Activated T-cell treated with anti-CD3 and anti-CD28 coated beads for 4 hours (primary cell): ENCODE measurements at places on chromosomes 6 and 20.

GRCh38 chr6:118859517-118860064 is 34.4 kb upstream of the ASF1A start:
- no peak for DNase-seq

- DNase-seq = no peak
Observed at GRCh38 chr6:36413489-36414480, 26.3 kb upstream of the ETV7 start.

GRCh38 chr6:83633609-83634008 is 75.3 kb downstream of the SNAP91 start:
- no peak for DNase-seq

DNA sequence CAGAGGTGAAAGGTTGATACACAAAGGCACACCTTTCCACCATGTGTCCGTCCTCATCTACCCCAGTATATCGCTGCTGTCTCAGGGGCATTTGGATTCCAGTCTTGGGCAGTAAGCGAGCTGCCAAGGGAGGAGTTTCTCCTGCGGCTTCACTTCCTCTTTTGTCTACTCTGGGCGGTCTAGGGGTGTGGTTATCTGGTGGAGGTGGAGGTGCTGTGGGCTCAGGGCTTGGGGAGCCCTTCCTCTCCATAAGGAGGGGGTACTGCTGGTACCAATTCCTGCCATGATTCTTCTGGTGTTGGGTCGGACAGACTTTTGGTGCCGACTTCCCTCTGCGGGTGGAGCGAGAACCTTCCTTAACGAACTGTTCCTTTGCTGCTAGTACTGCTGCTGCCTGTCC is 31.9 kb upstream of the FABP7 start:
- DNase-seq = no peak

GRCh38 chr6:11171952-11172351 is 60.4 kb upstream of the ERVFRD-1 start:
- no peak for DNase-seq

DNA sequence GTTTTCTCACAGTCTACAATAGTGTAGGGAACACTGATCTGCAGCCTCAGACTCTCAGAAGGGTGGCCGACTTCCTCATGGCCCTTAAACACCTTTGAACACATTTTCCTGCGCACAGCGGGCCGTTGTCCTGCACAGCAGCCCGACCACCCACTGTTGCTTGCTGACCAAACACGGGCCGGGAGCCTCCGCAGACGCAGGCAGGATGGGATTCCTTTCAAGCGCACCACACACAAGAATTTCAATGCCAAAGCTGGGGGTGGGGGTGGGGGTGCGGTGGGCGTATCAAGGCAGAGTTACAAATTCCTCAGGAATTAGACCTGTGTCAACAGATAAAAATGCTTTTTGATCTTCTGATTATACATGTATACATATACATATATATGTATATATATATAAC is 74.5 kb downstream of the HUS1B start:
- DNase-seq = no peak

DNA sequence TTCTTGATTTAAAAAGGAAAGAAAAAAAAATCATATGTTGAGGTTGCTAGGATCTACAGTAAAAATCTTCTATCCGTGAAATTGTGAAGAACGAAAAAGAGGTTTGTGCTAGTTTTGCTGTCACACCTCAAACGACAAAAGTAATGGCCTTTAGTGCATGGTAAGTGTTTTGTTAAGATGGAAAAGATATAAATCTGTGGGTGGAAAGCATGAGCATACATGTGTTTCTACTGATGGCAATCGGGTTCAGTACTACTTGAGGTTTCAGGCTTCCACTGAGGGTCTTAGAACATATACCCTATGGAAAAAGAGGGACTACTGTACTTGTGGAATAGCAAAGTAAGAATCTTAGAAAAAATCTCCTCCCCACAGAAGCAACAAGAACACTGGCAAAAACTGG is 58.0 kb downstream of the AHI1 start:
- no peak for DNase-seq

GRCh38 chr20:61830991-61831390 is 234.7 kb downstream of the TAF4 start:
- DNase-seq = no peak

DNA sequence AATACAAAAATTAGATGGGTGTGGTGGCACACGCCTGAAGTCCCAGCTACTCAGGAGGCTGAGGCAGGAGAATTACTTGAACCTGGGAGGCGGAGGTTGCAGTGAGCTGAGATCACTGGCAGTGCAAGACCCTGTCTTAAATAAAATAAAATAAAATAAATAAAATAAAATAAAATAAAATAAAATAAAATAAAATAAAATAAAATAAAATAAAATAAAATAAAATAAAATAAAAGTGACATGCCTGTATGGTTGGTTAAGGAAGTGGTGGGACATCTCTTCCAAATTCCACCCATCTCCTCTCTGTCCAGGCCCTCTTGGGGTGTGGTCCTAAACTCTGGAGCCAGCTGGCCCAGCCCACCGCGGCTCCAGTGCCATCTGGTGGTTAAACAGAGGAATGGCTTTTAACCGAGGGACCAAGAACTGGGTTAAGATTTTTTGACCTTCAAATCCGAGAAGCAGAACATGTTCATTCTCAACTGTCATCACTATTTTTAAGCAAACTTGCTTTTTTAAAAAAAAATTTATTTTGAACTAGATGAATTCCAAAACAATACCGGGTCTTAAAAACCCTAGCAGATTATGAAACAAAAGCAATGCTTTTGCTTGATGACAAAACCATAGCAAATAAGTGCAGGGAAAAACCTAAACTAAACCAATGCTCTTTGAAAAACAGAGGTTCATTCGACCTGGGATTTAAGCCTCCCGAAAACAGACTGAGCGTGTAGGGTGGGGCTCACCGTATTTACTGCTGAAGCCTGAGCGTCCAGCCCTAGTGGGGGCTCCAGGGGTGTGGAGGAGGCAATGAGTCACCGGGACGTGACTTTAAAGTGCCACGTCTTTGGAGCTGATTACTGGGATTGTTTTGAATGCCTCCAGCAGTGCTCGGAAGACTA is 68.8 kb downstream of the CDC5L start:
- no peak for DNase-seq

DNA sequence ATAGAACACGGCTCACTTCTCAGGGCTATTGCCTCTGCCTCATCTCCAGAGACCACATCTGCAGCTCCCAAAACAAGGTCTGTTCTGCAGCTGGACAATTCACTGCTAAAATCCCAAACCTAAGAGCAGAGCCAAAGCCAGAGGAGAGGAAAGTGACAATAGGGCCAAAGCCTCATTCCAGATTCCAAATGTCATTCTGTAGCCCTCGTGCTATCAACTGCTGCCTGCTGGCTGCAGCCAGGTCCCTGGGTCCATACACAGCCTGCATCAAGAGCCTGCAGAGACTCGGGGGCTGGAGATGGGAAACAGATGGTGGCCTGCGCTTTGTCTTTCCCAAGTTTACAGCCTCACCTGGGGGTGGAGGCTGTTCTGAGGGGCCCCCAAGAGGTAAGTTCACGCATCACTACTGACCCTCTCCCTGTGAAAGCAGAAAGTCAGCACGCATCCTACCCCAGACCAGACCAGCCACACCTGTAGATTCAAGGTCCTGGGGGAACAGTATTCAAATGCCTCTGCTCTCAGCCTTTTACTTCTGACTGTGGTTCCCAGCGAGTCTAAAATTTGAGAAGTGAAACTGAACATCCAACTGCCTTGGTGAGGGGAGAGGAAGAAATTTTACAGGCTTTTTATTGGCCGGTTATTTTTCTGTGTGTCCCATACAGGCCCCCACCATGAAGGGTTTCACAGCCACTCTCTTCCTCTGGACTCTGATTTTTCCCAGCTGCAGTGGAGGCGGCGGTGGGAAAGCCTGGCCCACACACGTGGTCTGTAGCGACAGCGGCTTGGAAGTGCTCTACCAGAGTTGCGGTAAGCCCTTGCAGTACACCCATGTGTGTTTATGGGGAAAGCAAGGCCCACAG is at the start of gene LY86:
Gene LY86, plus strand, starts transcription at position 657 of the 860 bp plus-strand sequence. Its CDS starts 15 bp downstream, at position 672.
- DNase-seq = no peak

DNA sequence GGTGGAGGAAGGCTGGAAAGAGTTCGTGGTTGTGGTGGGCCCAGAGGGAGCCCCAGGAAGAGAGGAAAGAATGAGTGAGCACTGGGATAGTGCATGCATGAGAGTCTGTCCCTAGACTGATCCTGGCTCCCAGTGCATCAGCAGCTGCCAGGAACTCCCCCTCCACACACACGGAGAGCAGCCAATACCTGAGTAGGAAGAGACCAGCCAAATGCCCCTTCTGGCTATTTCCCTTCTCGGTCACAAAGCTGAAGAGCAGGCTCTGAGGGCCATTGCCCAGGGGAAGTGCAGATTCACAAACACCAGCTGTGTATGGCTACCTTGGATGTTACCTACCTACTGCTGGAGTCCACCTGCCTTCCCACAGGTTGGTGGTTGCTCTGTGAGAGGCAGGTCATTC is 45.1 kb downstream of the GABRR2 start:
- DNase-seq = no peak

- no peak for DNase-seq
Observed at GRCh38 chr20:13855613-13856012, 70.8 kb downstream of the NDUFAF5 start.

GRCh38 chr6:97189767-97190166 is 93.2 kb downstream of the MMS22L start:
- no peak for DNase-seq

DNA sequence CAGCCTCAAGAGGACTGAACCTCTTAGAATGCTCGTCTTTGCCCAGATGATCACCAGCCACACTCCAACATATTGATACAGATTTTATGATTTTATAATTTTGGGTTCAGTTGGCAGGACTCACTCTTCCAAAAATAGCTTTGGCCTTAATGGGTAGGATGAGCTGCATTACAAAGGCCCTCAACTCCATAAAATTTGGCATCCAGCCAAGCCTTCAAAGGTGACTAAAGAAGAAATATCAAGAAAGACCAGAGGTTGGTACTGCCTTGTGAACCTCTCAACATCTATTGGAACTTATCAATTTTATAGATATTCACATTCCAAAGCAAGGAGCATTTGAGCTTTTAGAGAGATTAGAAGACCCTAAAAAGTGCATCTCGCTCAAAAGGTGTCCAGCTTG is 48.4 kb upstream of the SNAP25 start:
- no peak for DNase-seq

DNA sequence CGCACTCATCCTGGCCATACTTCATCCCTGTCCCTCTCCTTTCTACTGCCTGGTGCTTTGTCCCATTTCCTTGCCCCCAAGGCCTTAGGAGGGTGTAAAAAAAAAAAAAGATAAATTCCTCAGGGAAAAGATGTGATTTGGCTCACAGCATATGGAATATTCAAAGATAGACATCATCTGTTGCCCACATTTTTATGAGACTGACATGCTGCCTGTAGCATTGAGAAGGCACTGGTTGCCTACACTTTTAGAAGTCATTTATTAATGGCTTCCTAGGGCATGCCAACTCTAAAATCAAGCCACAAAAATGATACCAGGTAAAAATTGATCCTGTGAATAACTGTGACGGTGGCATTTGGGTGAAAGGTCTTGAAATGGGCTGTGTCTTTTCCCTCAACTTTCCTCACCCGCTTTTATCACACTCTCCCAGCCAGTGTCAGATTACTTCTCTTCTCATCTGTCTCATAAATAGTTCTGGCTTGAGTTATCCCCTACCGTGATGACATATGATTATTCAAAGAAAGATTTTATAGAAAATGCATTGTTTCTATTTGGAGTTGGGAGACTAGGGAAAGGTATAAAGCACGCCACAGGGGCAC is 139.4 kb downstream of the CARMIL1 start:
- DNase-seq = no peak

DNA sequence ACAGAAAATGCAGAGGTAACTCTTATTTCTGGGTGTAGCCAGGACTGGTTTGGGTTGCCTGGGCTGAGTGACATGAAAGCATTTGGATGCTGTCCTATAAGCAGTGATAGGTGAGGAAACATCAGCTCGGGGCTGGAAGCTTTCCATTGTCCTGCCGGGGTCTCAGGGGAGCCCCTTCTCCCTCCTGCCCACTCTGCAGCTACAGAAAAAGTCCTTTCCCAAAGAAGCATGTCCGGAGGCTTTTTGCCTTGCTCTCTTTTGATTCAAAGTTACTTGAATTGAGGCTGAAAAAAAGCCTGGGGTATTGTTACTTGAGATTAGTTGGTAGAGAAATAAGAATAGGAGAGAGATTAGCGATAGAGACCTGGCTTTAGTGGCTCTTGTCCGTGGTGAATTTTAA is 90.7 kb upstream of the ZNFX1 start:
- DNase-seq = no peak

DNA sequence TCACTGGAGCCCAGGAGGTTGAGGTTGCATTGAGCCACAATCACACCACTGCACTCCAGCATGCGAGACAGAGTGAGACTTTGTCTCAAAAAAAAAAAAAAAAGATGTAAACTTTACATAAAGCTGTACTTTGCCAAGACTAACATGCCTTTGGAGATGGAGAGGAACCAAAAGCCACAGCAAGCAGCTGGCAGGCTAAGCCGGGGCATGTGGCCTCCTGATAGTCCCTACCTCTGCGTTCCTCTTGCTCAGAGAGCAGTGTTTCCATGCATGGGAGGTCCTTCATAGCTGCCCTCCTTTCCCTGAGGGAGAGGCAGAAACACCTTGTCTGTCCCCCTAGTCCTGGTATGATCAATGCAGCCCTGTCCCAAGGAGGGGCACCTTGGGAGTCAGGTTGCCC is 35.2 kb downstream of the SPATA2 start:
- DNase-seq = no peak

- DNase-seq = no peak
Observed at GRCh38 chr6:20232188-20232587, 19.9 kb upstream of the MBOAT1 start.

DNA sequence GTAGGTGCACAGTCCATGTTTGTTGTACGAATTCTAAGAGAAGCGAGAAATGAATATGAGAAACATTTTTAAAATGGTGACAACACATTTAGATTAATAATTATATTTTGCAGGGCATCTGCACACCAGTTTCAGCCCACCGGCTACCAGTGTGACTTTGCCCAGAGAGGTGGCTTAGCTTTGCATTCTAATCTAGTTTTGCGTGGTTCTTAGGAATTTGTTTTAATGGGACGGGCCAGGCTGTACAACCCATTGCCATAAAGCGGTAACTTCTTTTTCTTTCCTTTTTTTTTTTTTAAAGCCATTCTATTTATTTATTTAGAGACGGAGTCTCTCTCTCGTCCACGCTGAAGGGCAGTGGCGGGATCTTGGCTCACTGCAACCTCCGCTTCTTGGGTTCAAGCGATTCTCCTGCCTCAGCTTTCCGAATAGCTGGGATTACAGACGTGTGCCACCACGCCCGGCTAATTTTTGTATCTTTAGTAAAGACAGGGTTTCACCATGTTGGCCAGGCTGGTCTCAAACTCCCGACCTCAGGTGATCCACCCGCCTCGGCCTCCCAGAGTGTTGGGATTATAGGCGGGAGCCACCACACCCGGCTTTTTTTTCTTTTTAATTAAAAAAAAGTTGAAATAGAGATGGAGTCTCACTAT is 829 bp downstream of the MANBAL start:
- DNase-seq = no peak

GRCh38 chr6:94361304-94362060 is 942.1 kb upstream of the EPHA7 start:
- DNase-seq = no peak

GRCh38 chr20:49006446-49006980 is 39.6 kb upstream of the CSE1L start:
- DNase-seq = no peak
